Dermis blood vessel endothelial cell (primary cell): ENCODE measurements at places on chromosomes 4 and X. TPM values are rescaled to one million over a fixed set of nuclear protein-coding genes. Genes with fewer than 3 reads are reported as not detected.
A peak's percentile ranks its signal among the peaks of the same experiment; 100 is the strongest.

- DNase-seq: no peak
Observed at GRCh38 chr4:122172266-122172665, 20.1 kb downstream of the BLTP1 start.

The HAUS7 gene
- total RNA-seq: 14.5 and 21.5 TPM in 2 replicates

DNA sequence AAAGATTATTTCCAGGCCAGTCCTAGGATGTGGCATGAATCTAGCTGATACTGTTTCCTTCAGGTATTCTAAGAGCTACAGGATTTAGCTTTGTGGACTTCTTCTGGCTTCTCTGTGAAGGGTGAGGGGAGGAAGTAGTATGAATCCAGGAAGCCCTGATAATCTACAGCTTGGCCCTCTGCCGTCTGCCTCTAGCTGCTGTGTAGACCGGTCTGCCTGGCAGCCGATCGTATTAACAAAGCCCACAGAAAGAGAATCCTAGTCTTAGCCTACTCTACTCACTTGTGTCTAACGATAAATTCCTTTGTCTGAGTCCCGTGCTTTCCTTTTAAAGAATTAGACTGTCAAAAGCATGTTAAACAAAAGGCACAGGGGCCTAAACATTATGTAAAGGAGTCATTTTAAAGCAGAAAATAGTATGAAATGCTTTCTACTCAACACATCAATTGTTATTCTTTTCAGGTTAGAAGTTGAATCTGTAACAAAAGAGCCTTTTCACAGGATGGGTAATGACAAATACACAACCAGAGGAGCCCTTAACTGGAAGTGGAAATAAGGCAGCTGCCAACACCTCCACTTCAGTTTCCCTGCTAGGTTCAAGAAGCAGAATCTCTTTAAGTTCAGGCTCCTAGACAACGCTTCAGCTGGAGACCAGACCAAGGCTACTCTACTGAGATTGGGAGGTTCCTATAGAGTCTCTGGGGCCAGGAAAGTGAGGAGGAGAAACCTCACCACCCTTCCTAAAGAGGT lies 48.9 kb upstream of the UCP1 start:
- peak; percentile 22 for DNase-seq

- DNase-seq: peak; percentile 22
Observed at GRCh38 chrX:139113708-139114107, 402.2 kb upstream of the FGF13 start.

The ERVMER34-1 gene
- total RNA-seq: under 0.01 and 0.14 TPM in 2 replicates

- DNase-seq: no peak
Observed at GRCh38 chrX:3788494-3789233, 75.2 kb upstream of the PRKX start.

DNA sequence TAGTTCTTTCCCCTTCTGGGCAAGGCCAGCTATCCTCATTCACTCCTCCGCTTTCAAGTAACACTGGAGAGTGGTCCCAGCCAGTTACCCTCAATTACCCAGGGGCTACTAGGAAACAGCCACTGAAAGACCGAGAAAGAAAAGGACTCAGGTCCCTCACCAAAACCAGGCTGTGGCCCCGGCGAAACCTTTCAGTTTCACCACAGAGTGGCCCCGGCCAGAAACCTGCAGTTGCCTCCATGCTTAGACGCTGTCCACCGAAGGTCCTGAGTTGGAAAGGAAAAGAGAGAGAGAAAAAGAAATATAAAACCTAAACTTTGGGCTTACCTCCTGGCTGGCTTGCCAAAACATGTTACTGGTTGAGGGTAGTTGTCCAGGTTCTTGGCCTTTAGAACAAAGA lies 5.0 kb upstream of the AREG start:
- no peak for DNase-seq

The UGT2B7 gene
- total RNA-seq: 0.09 and 0.34 TPM in 2 replicates

DNA sequence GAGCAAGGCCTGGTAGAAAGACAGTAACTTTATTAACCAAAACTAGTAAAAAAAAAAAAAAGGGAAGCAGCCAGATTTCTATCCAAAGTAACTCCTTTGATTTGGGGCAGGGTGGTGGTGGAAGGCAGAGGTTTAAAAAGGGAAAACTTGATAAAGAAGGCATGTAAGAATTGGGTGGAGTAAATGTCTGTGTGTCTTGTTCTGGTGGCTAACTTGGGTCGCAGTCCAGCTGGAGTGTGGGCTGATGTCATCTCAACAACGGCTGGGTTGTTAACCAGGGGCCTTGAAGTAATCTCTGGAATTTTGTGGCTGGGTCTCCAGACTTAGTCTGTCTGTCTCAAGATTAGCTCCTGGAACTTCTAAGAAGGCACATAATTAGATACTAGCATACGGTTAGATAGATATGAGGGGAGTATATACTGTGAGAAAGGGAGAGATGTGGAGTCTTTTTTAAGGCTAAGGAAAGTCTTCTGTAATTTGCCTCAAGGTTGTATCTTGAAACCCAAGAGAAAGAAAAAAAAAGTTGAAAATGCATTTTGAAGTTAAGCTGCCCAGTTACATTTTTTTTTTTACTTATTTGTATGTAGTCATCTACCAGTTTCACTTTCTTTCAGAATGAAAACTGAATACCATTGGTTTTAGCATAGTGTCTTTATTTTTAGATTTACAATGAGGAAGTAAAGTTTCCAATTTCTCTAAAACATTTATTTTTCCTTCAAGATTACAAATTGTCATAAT lies 48.3 kb downstream of the MTHFD2L start:
- no peak for DNase-seq

DNA sequence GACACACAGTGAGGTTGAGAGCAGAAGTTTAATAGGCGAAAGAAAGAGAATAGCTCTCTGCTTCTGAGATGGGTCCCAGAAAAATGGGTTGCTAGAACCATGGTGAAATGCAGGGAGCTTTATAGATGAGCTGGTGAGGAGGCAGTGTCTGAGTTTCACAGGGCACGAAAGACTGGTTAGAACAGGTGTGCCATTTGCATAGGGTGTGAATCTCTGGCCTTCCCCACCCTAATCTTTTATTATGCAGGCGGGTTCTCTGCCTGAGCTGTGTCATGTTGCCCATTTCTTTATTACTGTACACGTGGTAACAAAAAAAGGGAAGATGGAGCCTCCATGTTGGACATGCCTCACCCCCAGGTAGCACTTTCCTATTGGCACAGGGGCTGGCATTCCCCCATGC lies 39.1 kb downstream of the FUNDC1 start:
- no peak for DNase-seq

GRCh38 chr4:110164251-110164650 lies 34.2 kb downstream of the ELOVL6 start:
- DNase-seq: no peak

The SLC9B1 gene
- 0.09 TPM in 1 of 2 replicates, not detected in the other for total RNA-seq

DNA sequence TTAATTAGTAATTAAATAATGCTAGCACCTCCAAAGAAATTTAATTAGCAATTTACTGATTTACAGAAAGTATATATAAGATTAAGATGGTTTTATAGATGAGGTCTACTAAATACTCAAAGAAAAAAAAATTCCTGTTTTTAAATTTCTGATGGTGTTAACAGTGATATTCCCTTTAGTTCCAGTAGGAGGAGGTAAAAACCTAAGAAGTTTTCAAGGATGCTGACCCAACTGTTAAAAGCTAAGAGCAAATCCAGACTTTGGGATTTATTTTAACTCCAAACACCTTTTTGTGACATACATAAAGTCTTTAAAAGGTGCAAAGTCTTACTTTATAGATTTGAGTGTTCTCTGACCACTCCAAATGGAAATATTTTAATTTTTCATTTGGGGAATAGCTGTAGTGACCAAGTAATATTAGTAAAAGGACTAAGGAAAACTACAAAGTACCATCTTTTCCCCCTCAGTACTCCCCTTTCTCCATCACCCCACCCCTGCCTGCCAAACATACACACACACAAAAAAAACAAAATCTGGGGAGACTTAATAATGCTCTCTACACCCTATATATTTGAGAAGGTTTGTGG lies 34.2 kb upstream of the CSN1S1 start:
- DNase-seq: no peak

GRCh38 chr4:7252051-7252450 lies 59.7 kb downstream of the SORCS2 start:
- DNase-seq: no peak

The ETDB gene
- not detected in 2 replicates for total RNA-seq
